ENCODE measurements at places on chromosomes 5 and 9.

GRCh38 chr9:97502984-97503861 lies 1.8 kb downstream of the TMOD1 start:
- DNase-seq = no peak

DNA sequence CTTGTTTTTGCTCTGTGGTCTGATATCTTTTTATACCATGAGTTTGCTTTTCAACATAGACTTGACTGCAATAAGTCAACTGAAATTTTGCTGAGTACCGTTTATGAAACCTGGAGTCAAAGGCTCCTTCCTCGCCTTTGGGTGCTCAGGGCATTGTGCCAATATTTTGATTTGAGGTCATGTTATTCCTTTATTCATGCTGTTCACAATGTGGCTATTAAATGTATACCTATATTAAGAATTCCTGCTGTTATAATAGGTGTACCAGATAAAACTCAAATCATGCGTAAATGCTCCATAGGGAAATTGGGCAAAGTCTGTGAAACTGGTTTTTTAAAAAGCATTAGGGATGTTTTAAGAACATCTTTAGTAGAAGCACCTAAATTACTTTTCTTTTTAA lies 334.0 kb upstream of the NUDT12 start:
- no peak for DNase-seq

- no peak for DNase-seq
Observed at GRCh38 chr9:115138151-115138550, 20.2 kb upstream of the TNC start.

- DNase-seq = no peak
Observed at GRCh38 chr5:54275361-54275760, 35.0 kb downstream of the ARL15 start.

DNA sequence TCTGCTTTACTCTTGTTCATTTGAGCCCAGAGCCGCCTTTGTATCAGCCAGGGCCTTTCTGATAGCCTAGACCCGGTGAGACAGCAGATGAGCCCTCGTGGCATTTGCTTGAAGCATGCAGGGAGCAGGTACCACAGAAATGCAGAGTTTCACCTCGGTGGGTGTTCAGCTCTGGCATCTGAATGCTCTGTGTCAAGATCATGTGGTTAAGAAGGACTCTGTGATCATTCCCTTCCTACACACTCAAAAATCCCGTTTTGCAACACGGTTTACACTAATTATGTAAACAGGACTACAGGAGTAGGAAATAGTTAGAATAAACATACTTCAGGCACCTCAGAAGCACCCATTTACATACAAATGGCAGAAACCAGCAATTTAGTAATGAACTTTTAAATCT lies 67.2 kb downstream of the MVB12B start:
- DNase-seq = no peak

All from eye (tissue), 1 donor.